CMK (cell line): ENCODE measurements at places on chromosomes 11 and 22.

- no peak for DNase-seq
Observed at GRCh38 chr22:37334859-37335805, 52.8 kb downstream of the CYTH4 start.

- peak; percentile 76 for DNase-seq
Observed at GRCh38 chr22:20155330-20156041, 4.6 kb upstream of the CCDC188 start.

GRCh38 chr11:48154151-48154550, 62.5 kb upstream of the OR4B1 start:
- no peak for DNase-seq

DNA sequence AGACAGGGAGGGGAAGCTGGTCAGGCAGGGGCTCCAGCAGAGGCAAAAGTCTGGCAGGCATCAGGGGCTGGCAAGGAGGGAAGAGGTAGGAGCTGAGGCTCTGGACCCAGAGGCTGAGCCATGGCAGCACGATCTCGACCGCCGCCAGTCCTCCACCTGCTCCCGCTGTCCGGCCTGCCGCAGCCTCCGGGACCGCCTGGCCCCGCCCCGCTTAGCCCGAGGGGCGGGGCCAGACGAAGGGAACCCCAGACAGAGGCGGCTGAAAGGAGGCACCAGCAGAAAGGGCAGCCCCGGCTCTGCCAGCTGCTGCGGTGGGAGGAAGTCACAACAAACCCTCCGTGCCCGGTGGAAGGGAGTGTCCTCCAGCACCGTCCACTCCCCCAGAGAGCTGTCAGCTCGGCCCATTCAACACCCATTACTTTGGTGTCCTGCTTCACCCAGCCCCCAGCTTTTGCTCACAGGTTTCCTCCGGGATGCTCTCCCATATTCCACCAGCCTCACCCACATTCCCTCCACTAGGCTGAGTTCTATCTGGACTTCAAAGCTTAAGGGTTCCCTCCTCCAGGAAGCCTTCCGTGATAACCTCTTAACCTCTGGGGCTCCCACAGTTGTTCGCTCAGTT, at the start of gene MFNG:
Gene MFNG (minus strand): TSS at position 161 of the 622 bp plus-strand sequence. CDS start 207 bp downstream, outside the sequence.
- DNase-seq = peak; percentile 87

DNA sequence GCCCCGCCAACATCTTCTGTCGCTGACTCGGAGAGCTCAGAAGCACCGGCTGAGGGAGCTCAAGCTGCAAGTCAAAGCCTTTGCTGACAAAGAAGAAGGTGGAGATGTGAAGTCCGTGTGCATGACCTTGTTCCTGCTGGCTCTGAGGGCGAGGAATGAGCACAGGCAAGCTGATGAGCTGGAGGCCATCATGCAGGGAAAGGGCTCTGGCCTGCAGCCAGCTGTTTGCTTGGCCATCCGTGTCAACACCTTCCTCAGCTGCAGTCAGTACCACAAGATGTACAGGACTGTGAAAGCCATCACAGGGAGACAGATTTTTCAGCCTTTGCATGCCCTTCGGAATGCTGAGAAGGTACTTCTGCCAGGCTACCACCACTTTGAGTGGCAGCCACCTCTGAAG, 6.7 kb downstream of the RAG1 start:
- DNase-seq = no peak

GRCh38 chr22:45585946-45586540, 83.4 kb downstream of the FBLN1 start:
- DNase-seq = no peak
